NCI-H2081 treated with DMSO at 0.1 percent for 48 hours (cell line): ENCODE measurements at places on chromosomes 4 and X.

- DNase-seq, result no peak
These were observed 10.5 kb downstream of the TBC1D14 start for GRCh38 chr4:6920171-6920570.

GRCh38 chrX:26414534-26414933 lies 198.6 kb downstream of the MAGEB5 start:
- DNase-seq, result no peak

GRCh38 chr4:74675673-74676279 lies 118.5 kb downstream of the BTC start:
- no peak for DNase-seq

GRCh38 chr4:43709443-43709842 lies 739.2 kb downstream of the KCTD8 start:
- DNase-seq, result no peak

- no peak for DNase-seq
These were observed 3.0 kb downstream of the PCGF3 start for GRCh38 chr4:708631-708933.

- DNase-seq, result no peak
These were observed 28.0 kb downstream of the LHFPL1 start for GRCh38 chrX:112651766-112652165.

DNA sequence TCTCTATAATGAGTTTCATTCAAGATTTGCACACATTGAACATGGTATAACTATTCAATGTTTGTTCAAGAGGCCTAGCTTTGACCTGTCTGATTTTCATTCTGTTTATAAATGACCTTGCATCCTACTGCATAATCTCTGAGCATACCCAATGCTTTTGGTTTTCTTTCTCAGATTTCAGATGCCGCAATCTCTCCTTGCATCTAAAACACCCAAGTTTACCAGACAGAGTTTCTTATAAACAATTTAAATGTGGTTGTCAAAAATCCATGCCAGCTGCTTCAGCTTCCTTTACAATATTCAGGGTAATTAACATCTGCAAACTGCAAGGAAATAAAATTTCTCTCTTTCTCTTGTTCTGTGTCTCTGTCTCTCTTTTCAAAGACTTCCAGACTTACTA lies 123.0 kb upstream of the PCDH18 start:
- no peak for DNase-seq

GRCh38 chrX:45811326-45811725 lies 610.6 kb upstream of the DIPK2B start:
- no peak for DNase-seq

- DNase-seq, result no peak
These were observed 21.9 kb upstream of the EMCN start for GRCh38 chr4:100539706-100540105.

- no peak for DNase-seq
These were observed 57.7 kb upstream of the PDLIM3 start for GRCh38 chr4:185592845-185593488.

DNA sequence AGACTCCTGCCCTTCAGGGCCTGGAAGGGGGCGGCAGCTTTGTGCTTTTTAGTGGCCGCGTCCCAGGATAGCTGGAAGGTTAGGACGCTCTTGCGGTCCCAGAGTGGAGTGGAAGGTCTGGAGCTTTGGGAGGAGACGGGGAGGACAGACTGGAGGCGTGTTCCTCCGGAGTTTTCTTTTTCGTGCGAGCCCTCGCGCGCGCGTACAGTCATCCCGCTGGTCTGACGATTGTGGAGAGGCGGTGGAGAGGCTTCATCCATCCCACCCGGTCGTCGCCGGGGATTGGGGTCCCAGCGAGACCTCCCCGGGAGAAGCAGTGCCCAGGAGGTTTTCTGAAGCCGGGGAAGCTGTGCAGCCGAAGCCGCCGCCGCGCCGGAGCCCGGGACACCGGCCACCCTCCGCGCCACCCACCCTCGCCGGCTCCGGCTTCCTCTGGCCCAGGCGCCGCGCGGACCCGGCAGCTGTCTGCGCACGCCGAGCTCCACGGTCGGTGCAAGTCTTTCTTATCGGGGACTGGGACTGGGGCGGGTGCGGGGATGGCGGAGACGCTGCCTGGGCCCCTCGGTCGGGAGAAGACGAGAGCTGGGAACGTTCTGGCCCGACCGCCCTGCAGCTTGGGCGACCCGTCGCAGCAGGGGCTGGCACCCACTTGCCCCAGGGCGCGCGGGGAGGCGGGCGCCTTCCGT lies at the start of gene EDNRA:
Gene EDNRA (plus strand): TSS at position 207 of the 686 bp plus-strand sequence. CDS start 4,585 bp downstream, outside the sequence.
- DNase-seq, result no peak

DNA sequence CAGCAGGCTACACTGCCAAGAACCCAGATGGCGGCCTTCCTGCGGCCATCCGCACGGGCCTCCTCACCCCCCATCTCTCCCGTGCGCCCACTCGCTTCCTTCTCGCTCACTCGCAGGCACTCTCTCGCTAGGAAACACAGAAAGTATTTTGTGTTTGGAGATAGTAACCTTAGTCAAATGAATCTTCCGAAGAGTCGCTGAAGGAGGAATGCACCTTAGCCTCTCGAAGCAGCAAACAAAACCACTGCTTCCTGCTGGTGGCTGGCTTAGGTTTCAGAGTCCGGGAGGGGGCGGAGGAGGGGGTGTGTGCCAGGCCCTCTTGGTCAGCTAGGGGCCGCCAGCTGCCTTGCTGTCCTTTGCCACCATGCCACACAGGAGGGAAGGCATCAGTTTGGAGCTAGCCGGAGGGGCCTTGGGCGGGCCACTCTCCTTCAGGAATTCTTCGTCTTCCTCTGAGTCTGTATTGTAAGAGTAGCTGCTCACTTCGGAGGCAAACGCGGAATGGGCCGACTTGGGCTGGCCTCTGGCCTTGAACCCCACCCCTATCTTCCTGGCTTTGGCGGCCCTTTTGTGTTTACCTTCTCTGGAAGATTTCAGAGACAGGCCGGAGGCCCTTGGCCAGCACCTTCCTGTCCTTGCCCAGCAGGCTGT lies 73.2 kb upstream of the UCP1 start:
- no peak for DNase-seq
